NCI-H146 (cell line): ENCODE measurements at places on chromosomes 1 and 21.

DNA sequence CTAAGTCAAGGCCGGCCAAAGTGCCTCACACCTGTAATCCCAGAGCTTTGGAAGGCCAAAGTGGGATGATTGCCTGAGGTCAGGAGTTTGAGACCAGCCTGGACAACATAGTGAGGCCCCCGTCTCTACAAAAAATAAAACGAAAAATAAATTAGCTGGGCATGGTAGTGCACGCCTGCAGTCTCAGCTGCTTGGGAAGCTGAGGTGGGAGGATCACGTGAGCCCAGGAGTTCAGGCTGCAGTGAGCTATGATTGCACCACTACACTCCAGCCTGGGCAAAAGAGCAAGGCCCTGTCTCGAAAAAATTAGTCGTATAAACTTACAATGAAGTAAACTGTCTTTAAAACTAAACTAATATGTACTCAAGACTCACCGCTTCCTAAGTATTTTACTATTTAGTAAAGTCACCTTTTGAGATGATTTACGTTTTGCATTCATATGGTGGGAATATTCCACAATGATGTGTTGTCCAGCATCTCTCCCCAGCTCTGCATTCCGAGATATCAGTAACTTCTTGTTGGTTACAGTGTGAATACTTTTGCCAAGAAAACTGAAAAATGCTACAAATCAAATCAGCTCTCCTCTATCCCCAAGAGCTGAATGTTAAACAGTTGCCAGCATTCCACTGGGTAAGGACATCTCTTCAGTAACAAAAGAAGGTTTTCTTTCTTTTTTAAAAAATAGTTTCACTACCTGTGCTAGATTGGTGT, 84.9 kb upstream of the C21orf91 start:
- no peak for DNase-seq

DNA sequence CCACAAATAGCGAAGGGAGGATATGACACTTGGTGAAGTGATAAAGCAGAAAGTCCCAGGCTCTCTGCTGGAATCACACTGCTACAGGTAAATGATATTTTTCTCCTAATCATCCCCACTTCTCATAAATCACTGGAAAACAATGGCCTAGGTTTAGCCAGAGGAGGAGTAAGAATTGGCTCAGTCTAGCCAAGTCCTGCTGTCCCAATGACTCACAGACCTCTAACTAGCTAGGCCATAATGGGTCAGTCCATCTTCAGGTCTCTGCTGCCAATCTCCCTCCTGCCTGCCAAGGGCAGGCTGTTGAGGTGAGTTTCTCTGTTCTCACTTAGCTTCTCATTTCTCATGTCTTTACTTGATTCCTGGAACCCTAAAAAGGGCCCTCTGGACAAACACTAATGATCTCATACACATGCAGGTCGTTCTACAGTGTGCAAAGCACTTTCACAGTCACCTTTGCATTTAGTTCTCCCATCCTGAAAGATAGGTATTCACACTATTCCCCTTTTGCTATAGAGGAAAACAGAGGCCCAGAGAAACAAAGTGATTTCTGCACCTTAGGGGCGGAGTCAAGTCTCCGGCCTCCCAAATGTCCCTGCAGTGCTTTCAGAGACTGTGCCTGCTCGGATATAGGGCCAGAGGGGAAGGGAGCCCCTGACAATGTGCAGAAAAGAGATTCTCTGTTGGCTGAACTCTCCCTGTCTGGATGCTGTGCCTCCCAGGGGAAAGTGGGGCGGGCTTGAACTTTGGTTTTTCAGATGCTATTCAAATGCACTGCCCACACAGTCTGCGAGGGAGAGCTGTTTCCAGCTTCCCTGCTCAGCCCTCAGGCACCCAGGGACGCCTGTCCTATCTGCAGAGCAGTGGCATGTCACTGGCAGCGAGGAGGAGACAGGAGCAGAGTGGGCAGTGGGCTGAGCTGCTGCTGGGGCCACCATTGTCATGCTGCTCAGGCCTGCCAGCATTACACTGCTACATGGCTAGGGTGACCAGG, 3.9 kb upstream of the CDK18 start:
- no peak for DNase-seq

- DNase-seq = no peak
Observed at GRCh38 chr1:15214527-15214926, 32.5 kb upstream of the FHAD1 start.

GRCh38 chr1:220952961-220953643, 73.9 kb downstream of the HLX start:
- no peak for DNase-seq

GRCh38 chr1:44707112-44707881, 23.7 kb downstream of the RNU5D-1 start:
- DNase-seq = no peak

GRCh38 chr1:107158991-107159390, 18.2 kb downstream of the NTNG1 start:
- DNase-seq = no peak

DNA sequence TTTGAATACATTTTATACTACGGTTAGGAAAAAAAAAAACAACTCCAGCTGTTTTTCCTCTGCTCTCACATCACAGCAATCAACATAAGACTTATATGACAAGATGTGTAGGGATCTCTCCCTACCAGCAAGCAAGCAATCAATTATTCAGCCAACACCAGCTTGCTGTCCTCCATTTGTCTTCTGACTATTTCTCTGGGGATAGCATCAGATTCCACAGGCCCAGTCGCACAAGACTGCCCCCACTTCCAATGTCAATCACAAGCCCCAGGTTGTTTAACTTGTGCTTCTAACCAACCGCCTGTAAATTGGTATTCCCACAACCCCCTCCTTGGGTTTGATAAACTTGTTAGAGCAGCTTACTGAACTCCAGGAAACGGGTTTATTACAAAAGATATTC, 873.1 kb upstream of the TMPRSS15 start:
- no peak for DNase-seq

DNA sequence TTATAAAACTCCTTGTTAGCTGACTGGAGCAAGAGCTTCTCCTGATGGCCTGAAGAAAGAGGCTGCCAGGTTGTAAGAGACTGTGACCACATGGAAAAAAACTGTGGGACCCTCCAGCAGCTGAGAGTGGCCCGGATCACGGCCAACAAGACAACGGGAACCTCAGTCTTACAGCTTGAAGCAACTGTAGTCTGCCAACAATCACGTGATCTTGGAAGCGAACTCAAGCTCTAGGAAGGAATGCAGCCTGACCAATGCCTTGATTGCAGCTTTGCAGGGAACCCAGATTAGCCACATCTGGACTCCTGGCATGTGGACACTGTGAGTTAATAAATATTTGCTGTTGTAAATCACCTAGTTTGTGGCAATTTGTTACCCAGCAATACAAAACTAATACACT, 442.6 kb upstream of the PRMT6 start:
- DNase-seq = no peak
